ENCODE measurements at places on chromosomes 3 and 15.

DNA sequence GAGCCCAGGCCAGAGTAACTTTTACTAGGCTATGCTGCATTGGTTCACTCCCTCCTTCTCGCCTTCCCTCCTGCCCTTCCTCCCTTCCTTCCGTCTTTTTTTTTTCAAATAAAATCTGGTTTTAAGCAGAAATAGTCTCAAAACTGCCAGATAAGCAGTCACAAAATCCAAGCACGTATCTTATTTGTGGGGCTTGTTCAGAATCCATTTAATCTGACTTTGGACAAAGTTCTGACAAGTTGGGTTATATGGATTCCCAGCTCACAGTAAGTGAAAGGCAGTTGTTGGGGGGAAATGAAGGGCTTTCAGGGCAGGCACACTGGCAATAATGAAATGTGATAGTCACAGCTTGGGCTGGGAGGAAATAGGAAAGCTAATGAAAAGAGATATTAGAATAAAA lies 32.0 kb upstream of the PLXND1 start:
- no peak for DNase-seq

DNA sequence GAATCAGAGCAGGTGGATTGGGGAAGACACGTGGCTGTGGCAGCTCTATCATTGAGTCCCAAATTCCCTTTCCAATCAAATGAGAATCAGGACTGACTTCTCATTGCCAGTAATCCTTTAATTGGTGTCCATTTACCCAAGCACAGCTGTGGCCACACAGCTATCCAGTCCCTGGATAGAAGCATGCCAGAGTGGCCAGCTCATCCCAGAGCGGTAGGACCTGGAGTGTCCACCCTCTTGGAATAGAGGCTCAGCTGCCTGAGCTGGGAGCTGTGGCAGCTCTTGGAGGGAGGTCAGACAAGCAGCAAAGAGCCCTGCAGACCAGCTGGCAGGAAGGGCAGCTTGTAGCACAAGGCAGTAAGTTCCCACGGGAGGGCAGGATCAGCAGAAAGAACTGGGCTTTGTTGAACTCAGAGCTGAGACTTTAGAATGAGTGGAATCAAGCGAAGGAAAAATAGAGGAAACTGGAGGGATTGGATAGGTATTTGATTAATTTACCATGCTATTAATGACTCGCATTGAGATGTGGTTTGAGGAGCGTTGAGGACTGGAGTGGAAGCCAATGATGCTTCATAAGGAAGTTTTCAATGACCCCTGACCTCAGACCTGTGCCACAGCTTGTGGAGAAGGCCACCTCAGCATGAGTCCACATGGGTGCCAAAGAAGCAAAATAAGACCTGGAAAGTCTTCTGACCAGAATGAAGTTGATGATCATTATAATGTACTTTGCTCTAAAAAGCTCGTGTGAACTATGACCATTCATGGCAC lies 6.9 kb upstream of the ALPK3 start:
- no peak for DNase-seq

- no peak for DNase-seq
These were observed 7.6 kb downstream of the OXNAD1 start for GRCh38 chr3:16272588-16272987.

- no peak for DNase-seq
These were observed 12.9 kb downstream of the FBN1 start for GRCh38 chr15:48632651-48633050.

DNA sequence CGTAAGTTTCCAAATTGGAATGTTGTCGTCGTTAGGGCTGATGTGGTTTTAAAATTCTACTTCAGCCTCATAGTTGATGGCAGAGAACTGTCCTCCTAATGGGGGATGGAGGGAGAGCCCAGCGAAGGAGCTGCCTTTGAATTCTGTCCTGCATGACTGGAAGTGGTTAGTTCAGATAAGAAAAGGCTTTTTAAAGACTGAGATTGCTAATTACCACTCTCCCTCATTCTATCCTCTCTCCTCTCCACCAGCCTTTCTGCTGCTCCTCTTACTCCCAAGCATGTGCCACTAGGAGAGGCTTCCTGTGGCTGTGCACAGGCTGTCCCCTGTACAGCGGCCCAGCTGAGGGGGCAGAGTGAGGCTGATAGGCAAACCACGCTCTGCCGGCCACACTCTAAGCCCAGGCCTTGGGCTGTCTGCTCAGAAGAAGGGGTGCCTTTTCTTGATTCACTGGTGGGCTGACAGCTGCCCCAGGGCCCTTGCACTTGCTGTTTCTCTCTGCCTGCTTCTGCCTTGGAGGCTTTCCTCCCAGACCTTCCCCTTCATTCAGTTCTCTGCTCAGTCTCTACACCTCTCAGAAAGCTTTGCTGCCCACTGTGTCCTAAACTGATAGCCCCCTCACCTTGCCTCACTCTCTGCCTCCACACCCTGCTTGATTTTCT lies 8.7 kb upstream of the PAQR9 start:
- DNase-seq, result no peak

DNA sequence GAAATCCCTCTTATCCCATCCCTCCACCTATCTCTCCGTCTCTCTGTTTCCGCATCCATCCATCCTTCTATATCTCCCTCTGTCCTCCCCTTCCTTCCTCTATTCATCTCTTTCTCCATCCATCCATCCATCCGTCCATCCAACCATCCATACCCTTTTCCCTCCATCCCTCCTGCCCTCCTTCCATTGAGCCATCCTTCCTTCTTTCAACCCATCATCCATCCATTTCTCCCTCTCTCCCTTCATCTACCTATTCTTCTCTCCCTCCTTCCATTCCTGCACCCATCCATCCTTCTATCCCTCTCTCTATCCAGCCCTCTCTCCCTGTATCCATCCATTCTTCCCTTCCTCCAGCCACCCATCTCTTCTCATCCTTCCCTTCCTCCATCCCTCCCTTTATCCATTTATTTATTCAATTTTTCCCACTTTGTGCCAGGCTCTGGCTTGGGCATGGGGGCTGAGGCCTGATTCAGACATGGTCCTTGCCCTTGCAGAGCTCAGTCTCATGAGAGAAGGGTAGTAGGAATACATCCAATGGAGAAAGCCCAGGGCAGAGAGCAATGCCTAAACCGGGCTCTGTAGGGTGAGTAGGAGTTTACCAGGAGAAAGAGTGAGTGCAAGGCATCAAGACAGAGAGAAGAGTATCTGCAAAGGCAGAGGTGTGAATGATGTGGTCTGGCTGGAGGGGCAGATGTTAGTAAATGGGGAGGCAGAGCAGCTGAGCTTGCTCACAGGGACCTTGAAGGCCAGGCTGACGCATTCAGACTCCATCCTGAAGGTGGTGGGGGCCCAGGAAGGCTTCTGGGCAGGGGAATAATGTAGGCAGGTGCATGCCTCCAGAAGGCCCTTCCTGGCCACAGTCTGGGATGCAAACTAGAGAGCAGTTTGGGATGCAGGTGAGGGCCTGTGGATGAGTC lies 19.5 kb upstream of the FBLN2 start:
- DNase-seq, result no peak

Data from amniotic stem cell (primary cell).